ENCODE measurements at places on chromosomes 4 and X.
A peak's percentile ranks its signal among the peaks of the same experiment; 100 is the strongest.

DNA sequence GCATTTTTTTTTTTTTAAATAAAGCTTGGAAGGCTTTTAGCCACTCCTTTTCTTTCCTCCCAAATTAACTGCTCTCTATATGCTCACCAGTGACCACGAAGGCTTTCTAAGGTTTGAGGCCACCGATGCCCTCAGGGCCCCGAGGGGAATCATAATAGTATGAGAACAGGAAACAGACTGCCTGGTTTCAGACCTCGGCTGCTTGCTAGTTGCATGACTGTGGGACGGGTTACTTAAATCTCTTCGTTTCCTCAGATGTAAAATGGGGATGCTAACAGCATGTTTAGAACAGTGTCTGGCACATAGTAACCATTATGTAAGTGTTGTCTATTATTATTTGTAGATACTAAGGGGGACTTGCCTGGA lies 3.6 kb downstream of the LINC00632 start:
- no peak for DNase-seq

GRCh38 chr4:53651156-53651735 lies 60.0 kb upstream of the LNX1 start:
- peak; percentile 49 for DNase-seq

GRCh38 chr4:156290811-156291210 lies 337.1 kb upstream of the CTSO start:
- DNase-seq, result no peak

DNA sequence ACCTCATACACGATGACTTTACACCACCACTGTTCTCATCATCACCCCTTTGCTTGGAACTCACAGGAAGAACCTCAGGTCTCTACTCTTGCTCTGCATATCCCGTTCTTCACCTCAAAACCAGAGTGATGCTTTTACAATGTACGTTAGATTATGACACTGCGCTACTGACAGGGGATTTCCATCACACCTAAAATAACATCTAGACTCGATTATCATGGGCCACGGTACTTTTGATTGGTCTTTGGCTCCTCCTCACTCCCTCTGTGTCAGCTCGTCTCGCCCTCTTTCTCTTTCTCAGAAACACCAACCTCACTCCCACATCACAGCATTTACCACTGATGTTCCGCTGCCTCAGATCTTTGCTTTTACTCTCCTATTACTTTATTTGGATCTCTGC lies 172.4 kb downstream of the TLL1 start:
- no peak for DNase-seq

DNA sequence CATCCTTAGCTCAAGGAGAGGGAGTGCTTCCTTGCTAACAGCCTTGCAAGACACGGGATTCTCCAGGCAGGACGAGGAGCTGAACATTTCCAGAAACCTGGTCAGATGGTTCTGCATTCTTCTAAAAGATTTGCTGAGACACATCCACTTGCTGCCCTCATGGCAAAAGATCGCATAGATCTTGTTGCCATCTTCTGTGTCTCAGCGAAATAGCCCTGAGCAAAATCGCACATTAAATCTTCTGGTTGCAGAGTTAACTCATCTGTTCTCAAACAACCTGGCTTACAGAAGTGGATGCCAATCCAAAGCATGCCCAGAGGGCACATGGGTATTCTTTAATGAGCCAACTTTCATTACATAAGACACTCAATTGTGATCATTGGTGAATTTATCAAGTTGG lies 167.5 kb downstream of the PRKX start:
- DNase-seq, result no peak

DNA sequence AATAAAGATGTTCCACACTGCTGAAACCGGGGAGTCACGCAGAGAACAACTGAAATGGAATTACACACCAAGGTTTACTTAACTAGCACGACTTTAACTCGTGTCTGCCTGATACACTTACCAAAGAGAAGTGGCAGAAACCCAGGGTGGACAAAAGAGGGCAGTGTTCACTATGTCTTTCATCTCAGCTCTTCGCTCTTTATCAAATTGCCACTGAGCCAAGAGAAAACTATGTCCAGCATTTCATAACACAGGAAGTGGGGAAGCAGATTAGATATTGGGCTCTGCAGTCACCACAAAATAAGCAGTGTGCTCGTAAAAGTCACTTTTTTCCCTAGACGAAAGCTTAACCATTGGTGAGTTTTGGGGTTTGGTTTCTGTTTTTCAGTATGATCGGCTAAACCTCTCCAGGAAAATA lies 155.7 kb downstream of the CHIC2 start:
- DNase-seq, result no peak

GRCh38 chr4:1241466-1241935 lies 7.4 kb downstream of the CTBP1 start:
- peak; percentile 26 for DNase-seq

DNA sequence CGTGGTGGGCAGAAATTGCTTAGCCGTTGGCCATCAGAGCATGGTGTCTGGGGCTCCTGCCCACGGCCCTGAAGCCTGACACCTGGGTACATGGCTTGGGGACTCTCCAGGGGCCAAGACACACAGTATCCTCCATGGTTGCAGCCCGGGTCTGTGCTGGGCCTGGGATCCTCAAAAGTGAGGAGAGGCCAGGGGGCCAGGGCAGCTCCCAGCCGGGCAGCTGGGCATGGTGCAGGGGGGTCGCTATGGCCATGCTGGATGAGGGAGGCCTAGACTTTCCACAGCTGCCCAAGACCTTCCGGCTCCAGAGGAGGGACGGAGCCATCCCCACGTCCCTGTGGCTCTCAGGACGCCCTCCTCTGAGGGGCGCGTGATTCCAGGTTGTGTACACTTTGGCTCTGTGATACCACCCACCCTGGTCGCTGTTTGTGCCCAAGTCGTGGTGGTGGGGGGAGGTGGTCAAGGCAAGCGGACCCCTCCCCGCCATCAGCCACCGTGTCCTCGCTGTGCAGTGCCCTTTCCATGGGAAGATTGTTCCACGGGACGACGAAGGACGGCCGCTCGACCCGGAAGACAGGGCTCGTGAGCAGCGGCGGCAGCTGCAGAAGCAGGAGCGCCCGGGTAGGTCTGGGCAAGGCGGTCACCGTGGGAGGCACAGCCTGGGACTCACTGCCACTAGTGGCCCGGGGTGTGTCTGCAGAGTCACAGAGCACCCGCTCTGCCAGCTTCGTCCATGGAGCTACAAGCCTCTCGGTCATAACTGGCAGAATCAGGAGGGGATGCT lies 25.7 kb downstream of the NKX1-1 start:
- DNase-seq, result peak; percentile 23

- DNase-seq, result no peak
Observed at GRCh38 chrX:153533091-153533490, 15.6 kb downstream of the ATP2B3 start.

DNA sequence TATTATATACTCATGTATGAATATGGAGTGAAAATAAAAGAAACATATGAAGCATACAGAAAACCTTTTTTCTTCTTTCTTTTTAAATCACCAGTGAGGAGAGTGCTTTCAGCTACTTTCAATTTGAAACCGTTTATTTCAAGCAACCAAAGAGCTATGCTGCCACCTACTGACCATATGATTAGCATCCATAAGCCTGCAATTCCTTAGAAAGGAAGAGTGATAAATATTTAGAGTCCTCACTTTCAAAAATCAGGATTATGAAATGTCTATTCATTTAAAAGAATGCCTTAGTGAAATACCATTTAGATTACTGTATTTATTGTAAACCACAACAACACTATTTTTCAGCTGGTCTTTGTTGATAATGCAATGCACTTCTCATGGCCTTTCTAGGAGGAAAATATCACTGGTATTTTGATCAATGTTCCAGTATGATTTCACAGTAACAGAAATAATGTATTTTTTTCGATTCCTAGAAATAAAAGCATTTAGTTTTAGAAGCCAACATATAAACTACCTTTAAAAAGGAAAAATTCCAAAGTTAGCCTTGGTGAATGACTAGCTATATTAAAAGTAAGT lies 667.6 kb downstream of the PCDH18 start:
- DNase-seq, result no peak

- no peak for DNase-seq
Observed at GRCh38 chr4:127015667-127016117, 617.1 kb upstream of the INTU start.

DNA sequence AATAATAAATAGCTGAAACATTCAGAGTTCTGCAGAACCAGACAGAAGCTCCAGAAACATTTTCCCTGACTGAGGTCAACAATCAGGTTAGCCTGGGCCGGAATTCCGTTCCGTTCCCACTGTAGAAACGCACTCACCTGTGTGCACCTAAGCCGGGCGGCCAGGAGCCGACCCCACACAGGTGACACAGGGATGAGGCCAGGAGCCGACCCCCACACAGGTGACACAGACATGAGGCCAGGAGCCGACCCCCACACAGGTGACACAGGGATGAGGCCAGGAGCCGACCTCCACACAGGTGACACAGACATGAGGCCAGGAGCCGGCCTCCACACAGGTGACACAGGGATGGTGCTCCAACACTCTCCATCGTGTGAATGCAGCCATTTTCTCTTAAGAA lies 21.9 kb downstream of the FAT1 start:
- no peak for DNase-seq

DNA sequence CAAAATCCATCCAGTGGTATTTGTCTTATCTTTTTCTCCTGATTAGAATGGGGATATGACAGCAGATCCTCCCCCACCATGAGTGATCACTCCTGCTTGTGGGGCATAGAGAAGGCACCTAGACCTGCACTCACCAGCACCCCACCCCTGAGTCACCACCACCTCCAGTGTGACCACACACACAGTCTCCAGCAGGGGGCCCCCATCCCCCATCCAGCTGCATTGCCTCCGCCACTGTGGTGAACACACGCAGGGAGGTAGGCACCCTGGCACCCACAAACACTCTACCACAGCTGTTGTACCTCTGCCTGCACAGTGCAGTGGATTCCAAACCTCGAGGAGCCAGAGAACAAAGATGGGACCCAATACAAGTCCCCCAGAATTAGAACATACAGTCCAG lies 9.0 kb upstream of the MAGEA8 start:
- DNase-seq, result no peak

DNA sequence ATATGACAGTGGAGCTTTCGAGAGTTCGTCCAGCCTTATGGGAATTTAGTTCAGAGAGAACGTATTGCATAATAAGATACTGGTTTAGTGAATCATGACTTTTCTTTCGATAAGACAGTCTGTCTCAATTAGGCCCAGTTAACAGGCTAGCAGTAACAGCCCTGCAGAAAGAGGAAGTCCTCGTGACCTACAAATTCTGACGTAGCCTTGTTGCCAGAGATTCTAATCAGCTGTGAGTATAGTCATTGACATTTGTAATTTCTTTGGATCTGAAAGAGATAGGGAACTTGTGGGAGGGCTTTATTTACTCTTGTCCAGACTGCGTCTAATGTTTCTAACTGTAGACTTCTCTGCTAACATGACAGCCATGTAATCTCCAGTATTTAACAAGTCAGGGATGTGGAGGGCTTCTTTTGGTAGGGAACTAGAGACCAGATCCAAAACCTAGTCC lies 15.8 kb downstream of the ART3 start:
- no peak for DNase-seq

DNA sequence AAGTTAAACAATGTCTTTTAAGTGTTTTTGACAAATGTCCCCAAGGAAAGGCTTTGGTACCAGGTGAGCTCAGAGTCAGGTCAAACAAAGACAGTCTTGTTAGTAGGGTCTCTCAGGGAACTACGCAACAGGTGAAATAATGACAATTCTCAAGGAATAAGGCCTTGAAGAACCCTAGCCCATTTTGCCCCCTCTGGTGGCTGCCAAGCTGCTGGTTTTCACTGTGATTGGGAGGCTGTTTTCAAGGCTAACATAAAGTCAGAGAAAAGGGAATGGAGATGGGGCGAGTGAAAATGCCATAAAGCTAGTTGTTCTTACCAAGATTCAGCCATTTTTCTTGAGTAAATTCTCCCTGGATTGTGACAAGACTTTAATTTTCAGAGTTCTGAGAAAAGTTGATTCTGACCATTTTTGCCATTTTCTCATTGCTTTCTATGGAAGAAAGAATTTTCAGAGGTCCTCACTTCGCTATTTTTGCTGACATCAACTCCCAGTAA lies 58.7 kb downstream of the RWDD4 start:
- no peak for DNase-seq

- no peak for DNase-seq
Observed at GRCh38 chrX:3154386-3154975, 113.2 kb downstream of the ARSF start.

DNA sequence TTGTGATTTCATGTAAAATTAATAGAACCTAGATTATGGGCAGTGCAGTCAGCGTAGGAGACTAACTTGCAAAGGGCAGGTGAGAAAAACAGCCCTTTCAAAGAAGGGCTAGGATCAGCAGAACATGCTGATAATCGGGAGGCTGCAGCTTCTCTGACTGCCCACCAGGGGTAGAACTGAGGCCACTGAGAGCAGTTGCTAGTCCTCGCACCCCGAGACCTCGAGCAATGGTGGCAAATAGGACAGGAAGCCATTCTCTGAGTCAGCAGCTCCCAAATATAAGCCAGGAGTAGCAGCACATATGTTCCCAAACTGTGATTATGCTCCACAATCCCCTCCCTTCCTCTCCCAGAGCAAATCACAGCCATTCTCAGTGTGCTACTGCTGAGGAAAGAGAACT lies 186.5 kb downstream of the MSL3 start:
- no peak for DNase-seq

DNA sequence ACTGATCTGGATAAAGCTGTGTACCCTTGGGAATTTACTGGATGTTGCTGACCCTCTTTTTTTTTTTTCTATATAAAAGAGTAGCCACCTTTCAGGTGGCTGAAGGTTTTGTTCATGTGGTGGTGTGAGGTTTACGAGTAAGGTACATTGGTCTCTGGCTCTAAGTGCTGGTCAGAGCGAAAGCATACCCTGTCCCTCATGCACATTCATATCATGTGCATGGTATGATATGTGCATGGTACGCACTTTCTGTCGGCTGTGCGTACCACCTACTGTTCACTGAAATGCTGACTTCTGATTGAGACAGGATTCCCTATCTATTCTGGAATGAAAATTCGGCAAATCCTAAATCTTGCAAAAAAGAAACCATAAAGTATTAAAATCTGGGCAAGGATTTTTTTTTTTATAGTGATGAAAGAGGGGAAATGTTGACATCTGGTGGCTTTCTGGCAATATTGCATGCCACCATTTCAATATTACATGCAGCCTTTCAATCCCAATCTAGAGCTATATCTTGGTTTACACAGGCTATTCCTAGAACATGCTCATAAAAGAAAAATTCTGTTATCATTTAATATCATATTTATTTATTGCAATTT lies 32.8 kb downstream of the FAM149A start:
- DNase-seq, result no peak

- DNase-seq, result no peak
Observed at GRCh38 chr4:74297539-74297938, 10.7 kb upstream of the EPGN start.

DNA sequence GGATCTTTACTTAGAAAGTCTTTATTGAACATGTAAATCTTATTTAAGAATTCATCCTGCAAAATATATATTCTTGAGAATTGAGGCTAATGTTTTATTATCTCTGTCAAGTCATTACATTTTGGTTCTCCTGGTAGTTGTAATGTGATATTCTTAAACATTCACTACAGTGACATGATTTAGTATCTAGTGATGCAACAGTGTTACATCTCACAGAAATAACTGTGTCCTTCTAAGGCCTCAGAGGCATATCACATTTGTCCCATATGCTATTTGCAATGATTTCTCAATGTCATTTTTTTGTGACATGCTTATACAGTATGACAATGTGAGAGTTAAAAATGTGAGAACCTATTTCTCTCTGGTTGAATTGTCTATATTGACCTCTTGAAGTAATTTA lies 34.1 kb downstream of the PRRG1 start:
- no peak for DNase-seq

Data from left ventricle myocardium superior (tissue), 1 donor.